Activated CD4-positive, alpha-beta T cell treated with anti-CD3 and anti-CD28 coated beads, Interleukin-2, amount 10 ng/mL, durations not matched to agents 7 days and 5 days (primary cell): ENCODE measurements at places on chromosomes 2 and 18.
A peak's percentile ranks its signal among the peaks of the same experiment; 100 is the strongest.

DNA sequence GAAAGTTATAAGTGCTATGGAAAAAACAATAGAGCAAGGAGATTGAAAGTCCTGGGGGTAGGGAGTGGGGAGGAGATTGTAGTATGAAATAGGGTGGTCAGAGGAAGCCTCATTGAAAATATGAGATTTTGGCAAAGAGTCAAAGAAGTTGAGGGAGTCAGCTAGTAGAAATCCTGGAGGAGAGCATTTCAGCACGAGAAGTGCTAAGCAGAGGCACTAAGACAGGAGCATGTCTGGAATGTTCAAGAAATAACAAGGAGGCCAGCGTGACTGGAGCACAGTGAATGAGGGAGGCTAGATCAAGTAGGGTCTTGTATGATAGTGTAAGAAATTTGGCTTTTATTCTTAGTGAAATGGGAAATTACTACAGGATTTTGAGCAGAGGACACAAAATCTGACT is 2.1 kb upstream of the TSPYL6 start:
- no peak for DNase-seq

DNA sequence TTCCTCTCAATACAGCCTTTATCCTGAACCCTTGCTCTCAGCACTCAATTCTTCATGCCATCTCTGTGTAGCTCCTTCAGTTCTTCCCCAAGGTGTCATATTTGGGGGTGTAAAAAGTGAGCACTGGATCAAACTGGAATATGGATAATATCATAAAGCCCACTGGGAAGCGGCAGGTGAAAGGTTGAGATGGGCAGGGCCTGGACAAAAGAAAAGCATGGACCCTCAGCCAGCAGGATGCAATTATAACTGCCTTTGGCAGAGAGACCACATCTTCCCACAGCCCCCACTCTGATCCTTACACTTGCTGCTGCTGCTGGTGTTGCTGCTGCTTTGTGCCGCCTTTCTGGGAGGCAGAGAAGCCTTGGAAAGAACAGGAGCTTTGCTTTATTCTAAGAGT is 31.2 kb upstream of the STPG4 start:
- no peak for DNase-seq

GRCh38 chr2:150030436-150031190 is 443.0 kb upstream of the MMADHC start:
- DNase-seq: no peak

DNA sequence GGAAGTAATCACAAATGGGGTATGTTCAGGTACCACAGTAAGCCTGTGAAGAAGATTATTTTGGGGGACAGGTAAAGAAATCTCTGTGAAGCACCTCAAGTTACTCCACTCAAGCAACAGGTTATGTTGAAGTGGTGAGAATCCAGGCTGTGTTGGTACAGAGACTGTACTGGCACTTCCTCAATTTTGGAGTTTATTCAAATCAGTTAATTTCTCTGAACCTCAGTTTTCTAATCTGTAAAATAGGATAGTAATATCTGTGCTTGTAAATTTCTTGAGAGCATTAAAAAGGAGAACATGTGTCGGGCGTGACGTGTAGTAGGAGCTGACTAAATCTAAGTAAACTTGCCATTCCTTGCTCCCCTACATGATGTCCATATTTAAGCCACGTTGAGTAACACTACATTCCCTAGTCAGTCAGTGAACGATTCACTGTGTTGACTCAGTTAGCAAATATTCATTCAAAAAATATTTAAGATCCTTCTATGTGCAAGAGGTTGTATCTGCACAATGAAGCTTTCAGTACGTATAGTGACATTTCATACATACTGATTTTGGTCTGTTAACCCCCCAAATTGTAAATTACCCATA is 504.2 kb downstream of the ZEB2 start:
- no peak for DNase-seq

DNA sequence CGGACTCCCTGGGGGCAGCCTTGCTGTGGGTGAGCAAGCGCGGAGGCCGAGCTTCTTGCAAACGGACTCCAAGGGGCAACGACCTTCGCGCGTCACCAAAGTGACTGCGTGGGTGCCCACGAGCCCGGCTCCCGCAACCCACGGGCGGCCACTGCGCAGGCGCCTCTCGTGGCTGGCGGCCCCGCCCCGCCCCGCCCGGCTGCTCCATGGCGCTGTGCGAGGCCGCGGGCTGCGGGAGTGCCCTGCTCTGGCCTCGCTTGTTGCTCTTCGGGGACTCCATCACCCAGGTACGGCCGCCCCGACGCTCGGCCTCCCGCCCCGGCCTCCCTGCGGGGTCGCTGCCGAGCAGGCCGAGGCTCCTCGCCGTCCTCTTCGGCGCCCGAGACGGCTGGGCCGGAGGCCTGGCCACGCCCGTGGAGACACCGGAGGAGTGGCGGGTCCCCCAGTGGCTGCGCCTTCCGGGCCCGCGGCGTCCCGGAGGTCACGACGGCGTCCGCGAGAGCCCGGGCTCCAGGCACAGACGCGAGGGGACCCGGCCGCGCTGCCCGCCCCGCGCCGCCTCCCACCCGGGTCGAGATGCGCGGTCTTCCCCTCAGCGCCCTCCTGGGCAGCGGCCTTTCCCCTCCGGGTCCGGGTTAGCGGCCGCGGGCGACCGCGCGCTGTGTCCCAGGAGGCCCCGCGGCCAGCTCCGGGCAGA is at the start of gene IAH1:
Gene IAH1 (plus strand): TSS at position 191 of the 697 bp plus-strand sequence. CDS start 16 bp downstream, at position 207.
- peak; percentile 72 for DNase-seq

DNA sequence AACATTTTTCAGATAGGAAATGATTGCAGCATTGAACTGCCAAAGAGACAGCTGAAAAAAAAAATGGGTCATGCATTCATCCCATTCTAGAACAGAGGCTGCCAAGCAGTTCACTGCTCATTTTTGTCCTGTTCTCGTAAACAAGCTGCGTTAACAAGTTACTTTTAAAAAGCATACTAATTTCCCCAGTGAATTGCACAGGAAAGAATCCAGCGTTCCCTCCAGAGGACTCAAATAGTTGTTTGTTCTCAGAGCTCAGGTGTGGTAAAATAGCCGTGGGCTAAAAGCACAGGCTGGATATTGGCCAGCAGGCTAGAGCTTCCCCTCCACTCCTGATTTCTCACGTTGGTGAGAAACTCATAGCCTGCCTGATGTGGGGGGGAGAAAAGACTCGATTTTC is 76.1 kb upstream of the AQP4 start:
- no peak for DNase-seq
